ENCODE measurements at places on chromosomes 13 and 19.
A peak's percentile ranks its signal among the peaks of the same experiment; 100 is the strongest.

- DNase-seq = no peak
These were observed 80.4 kb downstream of the HSPH1 start for GRCh38 chr13:31081316-31081715.

GRCh38 chr13:93534181-93534700, 307.6 kb downstream of the GPC6 start:
- DNase-seq = no peak

DNA sequence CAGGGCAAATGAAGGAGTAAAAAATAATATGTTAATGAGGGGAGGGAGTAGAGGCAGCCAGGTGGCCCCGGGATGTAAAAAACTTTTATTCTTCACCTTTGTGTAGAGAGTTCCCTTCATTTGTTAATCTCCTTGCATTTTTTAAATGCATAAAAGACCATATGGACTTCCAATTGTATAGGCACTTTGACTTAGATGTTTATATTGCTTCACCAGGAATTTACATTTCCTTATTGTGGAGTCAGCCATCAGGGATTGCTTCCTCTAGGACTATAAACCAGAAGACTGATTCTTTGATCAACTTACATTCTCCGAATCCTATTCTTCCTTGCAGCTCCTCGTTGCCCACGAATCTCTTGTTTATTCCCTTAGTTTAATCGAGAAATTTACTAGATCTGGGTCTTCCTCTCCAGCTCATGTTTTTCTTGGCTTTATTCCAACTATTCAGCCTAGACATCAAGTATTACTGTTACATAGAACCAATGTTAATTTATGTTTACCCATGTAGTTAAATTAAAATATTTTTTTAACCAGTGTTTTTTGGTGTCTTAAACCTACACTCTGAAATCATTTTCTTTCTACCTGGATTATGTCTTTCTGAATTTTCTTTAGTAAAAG, 1187.0 kb upstream of the SLC10A2 start:
- no peak for DNase-seq

DNA sequence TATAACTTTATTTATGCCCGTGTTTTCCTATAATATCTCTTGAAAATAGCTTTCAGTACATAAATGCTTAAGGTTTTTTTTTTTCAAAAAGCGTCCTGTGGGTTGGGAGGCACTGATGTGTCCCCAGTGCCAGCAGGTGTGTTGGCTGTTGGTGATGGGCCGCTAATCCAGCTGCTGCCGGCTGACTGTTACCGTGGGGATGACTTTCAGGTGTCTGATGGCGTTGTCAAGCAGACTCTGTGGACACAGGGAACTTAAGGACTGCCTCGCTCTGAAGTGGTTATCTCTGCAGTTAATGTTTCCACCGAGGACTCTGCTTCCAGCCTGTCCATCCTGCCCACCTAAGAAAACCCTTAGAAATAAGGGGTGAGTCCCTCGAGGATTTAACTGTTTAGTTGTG, 94.5 kb downstream of the ANKRD10 start:
- DNase-seq = no peak

DNA sequence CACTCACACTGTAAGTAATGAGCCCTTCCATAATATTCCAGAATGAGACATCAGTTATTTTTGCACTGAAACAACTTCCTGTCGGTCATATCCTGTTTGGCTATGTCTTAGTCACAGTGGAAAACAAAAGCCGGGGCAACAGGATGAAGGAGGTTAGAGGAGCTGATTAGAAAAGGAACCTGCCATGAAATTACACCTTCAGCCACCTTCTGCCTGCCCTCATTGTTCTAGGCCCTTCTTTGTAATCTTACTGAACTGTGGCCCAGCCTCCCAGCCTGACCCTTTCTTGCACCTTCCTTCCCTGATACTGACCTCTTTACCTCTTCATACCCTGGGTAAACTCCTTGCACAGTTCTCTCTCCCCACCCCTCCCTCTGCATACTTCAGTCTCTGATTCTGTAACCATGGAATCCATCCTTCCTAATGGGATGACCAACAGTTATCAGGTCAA, 67.3 kb downstream of the DOCK9 start:
- DNase-seq = peak; percentile 53

DNA sequence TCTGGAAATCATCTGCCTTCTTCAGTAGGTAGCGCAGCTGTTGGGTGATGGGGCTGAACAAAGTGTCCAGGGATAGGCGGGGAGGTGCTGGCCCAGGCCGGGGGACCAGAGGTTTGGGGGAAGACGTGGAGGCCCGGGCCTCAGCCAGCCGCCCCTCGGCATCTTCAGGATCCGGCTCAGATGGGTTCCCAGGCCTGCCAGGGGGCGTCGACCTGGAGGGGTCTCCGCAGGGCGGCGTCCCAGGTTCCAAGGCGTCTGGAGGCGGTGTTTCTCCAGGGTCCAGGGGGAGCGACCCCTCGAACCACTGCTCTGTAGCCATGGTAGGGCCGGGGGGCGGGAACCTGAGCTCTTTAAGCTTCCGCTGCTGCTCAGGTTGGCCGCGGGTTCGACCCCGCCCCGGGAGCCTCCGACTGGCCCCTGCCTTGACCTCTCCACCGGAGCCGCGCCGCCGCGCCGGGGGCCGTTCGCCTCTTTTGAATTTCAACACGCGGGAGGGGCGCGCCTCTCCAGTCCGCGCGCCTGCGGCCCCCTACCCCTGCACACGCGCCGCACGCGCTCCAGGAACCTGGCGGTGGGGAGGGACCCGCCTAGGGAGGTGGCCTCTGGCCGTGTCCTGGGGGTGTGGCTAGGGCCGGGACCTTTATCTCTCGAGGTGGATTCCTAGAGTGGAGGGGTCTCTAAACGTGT, at the start of gene C19orf67:
Gene C19orf67, minus strand, starts transcription at position 475 of the 687 bp plus-strand sequence. Its CDS starts 156 bp downstream, at position 319.
- DNase-seq = no peak

DNA sequence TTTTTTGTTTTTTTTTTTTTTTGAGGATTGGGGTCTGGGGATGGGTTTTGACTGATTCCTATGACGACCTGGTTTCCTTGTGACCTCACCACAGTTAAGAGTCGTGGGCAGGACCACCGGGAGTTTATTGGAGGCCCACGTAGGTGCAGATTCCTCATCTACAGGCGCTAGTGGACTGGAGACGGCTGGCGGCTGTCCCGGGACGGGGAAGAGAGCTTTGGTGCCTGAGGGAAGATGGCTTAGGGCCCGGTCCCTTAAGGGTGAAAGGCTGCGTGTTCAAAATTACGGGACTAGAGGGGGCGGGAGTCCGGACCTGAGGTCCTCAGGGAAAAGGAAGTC, 682 bp upstream of the TEAD2 start:
- DNase-seq = no peak

DNA sequence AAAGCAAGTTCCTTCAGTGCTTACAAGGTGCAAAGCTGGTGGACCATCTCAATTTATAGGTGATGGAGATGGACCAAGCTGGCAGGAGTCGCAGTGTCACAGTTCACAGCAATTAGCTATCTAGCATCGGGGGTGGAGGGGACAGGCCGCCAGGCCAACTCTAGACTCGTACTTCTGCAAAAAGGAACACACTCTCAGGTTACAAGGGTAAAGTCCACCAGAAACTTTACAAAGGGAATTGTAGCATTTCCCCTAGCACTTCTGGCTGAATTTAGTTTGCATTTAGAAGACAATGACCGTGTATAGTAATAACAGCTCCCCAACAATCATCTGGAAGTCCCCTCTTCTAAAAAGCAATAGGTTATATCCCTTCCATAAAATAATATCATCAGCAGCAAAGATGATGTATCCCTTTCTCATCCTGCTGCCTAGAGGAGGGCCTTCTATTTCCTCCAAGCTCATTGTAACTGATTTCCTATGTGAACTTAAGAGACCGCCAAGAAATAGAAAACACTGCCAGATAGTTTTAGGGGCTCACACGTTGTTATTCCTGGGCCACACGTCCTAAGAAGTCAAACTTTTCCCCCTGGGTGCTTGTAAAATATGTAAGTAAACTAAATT, 8.5 kb upstream of the DOCK9 start:
- DNase-seq = no peak

DNA sequence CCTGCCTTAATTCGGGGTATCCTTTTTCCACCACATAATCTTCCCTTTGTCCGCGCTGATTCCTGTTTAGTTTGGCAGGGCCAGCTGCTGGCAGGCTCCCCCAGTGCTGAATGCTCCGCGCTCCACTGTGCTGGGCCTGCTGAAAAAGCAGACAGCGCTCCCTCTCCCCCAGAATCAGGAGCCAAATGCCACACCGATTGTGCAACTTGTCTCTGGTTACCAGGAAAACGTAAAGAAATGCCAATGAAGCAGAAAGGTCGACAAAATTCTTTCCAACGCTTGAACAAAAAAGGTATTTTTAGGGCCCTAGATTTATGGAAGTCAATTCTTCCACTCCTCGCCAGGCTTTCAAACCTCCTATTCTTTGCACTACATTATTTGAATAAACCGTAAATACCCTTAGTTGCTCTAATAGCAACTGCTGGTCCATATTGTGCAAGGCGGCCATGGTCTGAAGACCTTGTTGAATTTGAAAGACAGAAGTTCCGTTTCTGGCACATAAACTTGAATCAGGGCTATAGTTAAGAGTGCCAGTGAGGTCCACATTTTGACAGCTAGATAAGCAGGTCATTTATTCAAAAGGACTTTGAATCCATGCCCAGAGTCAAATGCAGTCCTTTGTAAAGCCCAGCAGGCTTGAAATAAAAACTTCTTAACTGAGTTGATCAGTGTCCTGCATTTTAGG, 206.7 kb upstream of the RFC3 start:
- no peak for DNase-seq

GRCh38 chr13:42022796-42023493, 25.5 kb upstream of the DGKH start:
- no peak for DNase-seq

GRCh38 chr19:56116606-56117005, 4.5 kb downstream of the ZNF787 start:
- no peak for DNase-seq

DNA sequence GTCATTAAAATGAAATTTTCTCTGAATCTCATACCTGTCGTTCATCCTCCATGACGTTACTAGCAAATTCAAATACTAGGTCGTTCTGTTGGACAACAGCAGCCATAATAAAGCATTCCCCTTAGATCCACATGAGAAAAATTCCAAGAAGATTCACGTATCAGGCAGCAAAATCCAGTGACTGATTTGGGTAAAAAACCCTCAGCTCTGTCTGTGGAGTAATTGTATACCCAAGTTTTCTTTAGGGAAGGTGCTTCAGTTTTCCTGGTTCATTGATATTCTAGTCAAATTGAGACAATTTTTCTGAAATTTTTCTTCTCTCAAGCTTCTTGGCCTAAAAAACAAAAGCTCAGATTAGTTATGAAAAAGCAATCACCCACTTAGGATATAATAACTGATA, 37.2 kb downstream of the ELF1 start:
- DNase-seq = no peak

DNA sequence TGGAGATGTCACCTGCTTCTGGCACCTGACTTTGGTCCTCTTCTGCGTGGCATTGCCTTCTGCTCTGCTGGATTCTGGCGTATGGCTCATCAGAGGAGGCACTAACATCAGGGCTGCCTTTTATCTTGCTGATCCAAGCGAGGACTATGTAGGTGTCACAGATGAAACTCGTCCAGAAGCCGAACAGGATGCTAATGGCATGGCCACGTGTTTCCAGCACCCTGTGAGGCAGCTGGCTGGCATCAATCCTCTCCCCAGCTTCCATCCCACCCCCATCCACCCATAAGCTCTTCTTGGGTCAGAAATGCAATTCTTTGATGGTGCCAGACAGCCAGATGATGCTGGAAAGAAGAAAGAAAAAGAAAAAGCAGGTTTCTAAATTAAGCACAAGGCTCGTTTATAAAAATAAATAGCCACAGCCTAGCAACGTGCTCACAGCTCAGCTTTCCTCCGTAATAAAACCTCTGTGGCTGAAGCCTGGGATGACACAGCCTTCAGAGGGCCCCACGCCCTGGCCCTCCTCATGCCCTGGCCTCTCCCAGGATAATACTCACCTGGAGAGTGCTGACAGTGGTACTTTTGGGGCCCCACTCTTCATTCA, 212.9 kb upstream of the SERP2 start:
- peak; percentile 44 for DNase-seq

DNA sequence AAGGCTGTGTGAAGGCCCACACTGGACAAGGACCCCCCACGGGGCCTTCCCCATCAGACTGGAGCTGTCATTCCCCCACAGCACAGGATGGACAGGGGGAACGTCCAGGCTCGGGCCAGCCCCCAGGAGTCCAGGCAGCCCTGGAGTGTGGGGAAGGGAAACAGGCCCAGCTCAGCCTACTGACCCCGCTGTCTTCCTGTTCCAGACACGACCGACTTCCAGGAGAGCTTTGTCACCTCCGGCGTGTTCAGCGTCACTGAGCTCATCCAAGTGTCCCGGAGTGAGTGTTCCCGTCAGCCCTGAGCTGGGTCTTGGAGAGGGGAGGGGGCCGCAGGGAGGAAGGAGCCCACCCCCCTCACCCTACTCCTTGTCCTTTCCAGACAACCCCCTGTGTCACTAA, 47.0 kb downstream of the SMIM24 start:
- DNase-seq = no peak

DNA sequence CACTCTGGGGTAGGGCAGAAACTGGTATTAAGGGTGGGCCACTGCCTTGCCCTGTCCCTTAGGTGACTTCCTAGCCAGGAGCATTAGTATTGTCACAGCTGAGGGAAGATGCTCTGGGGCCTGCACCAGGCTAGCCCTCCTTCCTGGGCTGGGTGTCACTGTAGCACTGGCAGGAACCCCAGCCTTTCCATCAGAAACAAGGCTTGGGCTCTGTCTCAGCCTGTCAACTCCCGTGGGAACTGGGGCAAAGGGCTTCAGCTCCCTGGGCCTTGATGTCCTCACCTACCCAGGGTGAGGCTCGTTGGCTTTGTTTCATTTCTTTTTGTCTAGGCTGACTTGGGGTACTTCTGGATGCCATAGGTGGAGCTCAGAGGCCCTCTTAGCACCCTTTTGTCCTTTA, 18.0 kb downstream of the PAF1 start:
- DNase-seq = no peak

All from myocyte (in vitro differentiated cells).